T-helper 1 cell (primary cell): ENCODE measurements at places on chromosomes 1 and 21.

- DNase-seq: no peak
Measured at GRCh38 chr1:15412175-15412800, 2.6 kb downstream of the EFHD2 start.

- no peak for DNase-seq
Measured at GRCh38 chr1:41160498-41161110, 81.5 kb downstream of the SCMH1 start.

DNA sequence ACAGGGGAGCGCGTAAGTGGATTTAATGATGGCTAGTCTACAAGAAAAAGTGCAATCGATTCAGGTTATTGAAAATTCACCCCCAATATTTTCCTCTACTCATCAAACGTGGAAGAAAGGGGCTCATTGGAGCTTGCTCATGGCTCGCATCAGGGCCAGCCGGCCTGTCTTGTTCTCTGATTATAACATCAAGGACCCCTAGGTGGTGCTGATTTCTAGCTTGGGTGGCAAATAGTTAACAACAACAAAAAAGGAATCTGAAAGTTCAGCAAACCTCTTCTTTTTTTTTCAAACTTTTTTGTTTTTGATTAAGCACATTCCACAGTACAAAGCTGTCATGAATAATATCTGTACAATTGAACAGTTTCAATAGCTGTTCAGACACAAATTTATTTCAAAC lies 35.8 kb upstream of the SOD1 start:
- DNase-seq: no peak

DNA sequence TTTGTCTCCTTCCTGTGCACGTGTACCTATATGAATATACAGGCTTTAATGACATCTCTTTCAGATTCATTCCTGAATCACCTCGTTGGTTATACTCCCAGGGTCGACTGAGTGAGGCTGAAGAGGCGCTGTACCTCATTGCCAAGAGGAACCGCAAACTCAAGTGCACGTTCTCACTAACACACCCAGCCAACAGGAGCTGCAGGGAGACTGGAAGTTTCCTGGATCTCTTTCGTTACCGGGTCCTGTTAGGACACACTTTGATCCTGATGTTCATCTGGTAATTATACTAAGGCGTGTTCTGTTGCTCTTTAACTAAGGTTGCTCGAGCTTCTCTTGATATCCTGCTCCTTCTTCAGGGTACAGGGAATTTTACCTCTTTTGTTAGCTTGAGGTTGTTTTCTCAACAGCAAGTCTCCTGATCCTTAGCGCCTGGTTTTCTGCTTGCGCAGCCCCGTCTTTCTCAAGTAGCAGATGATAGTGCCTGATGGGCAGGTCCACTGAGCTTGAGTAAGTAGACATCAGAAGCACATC lies 55.1 kb downstream of the SLC22A15 start:
- DNase-seq: no peak

DNA sequence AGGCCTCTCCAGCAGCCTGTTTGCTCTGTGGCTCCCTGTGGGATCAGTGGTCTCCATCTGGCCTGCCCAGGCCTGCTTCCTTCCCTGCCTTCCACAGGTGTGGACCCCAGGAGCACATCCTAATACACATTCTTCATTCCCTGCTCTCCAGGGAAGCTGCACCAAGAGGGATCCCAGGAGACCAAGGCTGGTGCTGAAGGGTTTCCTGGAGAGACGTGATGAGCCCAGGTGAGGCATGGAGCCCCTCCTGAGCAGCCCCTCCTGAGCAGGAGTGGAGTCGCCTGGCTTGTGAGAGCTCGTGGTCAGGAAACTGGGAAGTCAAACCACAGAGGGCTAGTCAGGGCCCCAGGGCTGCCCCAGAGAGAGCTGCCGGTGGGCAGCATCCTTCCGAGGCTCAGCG lies 561.4 kb downstream of the MATN1 start:
- no peak for DNase-seq

DNA sequence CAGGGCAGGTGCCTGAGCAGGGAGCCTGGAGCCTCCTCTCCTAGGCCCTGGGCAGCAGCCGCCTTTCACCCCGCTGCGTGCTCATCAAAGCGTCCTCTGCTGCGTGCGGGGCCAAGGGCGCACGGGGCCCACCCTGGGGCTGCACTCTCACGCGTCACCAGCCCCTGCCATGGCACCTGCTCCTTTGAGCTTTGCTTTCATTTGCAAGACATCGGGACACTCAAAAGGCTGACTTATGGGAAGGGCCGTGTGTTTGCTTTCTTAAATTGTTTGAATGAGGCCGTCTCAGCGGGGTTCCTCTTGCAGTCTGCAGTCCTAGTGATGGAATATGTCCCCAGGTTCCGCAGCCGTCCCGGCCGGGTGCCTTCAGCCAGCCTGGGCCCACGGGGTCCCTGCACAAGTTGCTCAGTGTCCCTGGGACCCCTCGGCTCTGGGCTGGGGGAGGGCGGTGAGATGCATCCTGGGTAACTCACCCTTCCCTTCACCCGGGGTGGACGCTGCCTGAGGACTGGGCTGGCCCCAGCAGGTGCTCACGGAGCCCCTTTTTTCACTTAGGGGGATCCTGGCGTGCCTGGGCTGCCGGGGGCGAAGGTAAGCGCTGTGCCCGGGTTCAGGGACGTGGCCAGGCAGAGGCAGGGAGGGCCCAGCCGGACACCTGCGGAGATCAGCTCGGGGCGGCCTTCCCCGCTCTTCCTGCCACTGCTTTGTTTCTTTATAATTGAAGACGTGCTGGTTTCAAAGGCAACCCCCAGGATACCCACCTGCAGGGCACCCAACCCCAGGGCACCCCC lies 53.1 kb downstream of the SLC19A1 start:
- no peak for DNase-seq

GRCh38 chr1:236156512-236157208 lies 14.3 kb downstream of the GPR137B start:
- no peak for DNase-seq

- DNase-seq: no peak
Measured at GRCh38 chr1:234091065-234091401, 186.6 kb downstream of the SLC35F3 start.

- no peak for DNase-seq
Measured at GRCh38 chr21:31480228-31480627, 136.2 kb upstream of the TIAM1 start.

GRCh38 chr1:119667173-119667572 lies 19.1 kb upstream of the ZNF697 start:
- no peak for DNase-seq

- no peak for DNase-seq
Measured at GRCh38 chr1:47708019-47708535, 270.2 kb downstream of the FOXD2 start.

- no peak for DNase-seq
Measured at GRCh38 chr1:162699366-162699765, 67.1 kb downstream of the DDR2 start.

GRCh38 chr1:178969226-178969987 lies 56.3 kb upstream of the FAM20B start:
- no peak for DNase-seq

DNA sequence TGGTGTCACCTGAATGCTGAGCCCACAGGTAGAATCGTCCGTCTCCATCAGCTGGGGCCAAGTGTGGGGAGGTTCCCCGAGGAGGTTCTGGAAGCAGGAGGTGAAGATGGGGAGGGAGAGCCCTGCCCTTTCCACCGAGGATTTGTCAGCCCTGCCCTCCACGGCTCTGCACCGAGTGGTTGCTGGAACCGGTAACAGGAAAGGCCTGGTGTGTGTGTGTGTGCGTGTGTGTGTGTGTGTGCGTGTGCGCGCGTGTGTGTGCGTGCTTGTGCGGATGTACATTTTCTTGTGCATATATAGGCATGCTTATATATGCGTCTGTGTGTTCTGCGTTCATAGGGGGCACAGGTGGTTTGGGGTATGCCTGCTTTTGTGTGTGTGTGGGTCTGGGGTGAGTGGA lies 3.5 kb downstream of the NBL1 start:
- DNase-seq: no peak

GRCh38 chr1:7358425-7358824 lies 412.7 kb upstream of the VAMP3 start:
- no peak for DNase-seq

DNA sequence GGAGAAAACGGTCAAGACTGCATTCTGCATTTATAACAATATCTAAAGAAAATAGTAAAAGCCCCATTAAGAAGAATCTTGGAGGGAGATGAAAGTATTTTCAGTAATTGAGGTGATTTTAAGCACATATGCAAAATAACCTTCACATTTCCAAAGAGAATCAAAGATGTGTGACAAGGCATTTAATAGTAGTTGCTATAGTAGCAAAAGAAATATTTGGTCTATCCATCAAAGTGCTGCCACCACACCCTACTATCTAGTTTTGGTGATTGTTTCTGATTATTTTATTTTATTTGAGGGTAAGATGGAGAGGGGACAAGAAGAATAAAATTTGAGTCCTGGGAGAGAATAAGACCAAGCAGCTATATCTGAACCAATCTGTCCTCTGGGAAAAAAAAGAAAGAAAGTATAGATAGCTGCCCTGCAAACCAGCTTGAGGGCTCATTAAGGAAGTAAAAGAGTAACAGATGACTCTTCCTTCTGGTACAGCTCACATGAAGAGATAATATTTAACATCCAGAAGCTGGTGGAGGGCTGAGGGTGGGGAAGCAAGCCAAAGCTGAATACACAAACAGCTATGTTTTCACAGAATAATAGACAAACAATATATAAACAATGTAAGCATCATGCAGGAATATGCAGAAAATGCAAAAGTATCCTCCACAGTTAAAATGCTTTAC lies 47.2 kb upstream of the RASAL2 start:
- DNase-seq: no peak

GRCh38 chr1:59333626-59334277 lies 36.9 kb downstream of the FGGY start:
- DNase-seq: no peak

DNA sequence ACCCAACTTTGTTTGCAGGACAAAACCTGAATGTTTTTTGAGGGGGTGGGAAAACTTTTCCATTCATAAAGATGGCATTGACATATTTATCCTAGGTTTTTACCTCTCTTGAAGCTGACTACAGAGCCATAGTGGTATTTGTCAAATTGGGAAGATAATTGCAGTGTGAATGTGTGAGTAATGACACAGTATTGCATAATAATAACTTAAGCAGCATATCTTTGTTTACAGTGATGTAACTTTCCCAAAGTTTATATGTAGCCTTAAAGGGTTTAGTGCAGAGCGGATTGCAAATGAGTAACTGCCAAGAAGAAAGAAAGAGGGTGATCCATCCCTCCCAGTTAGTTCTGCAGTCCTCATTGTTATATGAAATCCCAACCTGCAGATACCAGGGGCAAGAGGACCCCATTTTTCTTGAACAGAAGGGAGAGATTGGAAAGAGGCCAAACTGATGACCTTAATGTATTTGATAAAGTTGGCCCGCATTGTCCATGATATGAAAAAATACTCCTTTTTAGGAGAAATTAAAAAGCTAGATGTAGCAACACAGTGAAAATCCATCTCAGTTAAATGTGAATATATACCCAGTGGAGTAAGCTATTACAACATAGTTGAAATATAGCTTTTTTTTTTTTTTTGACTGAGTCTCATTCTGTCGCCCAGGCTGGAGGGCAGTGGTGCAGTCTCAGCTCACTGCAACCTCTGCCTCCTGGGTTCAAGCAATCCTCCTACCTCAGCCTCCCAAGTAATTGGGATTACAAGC lies 23.7 kb upstream of the NFIA start:
- DNase-seq: no peak

DNA sequence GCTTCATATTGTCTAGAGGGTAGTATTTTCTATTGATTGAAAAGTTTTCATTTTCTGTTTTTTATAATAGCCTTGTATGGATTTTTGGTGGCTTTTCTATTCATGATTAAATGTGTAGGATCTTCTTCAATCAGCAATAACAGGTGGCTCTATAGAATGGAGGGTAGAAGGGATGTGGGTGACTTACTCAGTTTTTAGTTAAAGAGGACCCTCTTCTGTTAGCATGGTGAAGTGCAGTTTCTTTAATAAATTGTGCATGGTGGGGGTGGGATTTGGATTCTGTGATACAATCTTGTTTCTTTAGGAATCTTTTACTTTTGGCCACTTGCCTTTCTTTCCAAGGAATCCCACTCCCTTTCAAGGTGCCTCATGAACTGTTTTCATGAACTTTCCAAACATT lies 64.7 kb downstream of the SLC35A3 start:
- DNase-seq: no peak

GRCh38 chr21:46540087-46540710 lies 64.7 kb downstream of the S100B start:
- no peak for DNase-seq

DNA sequence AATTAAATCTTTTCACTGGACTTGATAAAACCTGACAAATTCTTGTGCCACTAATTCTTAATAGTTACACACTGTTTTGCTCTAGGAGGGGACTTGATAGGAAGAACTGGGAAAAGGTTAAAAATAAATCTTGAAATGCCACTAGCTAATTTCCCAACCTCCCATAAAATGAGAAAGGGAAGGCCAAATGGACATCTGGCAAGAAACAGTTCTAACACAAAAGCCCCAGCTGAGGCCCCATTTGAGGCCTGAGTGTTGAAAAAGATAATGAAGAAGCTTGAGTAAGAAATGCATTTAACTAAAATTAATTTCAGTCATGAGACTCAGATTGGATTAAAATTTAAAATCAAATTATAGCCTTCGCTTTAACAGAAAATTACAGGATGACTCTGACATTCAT lies 11.2 kb upstream of the RAP1GAP start:
- no peak for DNase-seq

DNA sequence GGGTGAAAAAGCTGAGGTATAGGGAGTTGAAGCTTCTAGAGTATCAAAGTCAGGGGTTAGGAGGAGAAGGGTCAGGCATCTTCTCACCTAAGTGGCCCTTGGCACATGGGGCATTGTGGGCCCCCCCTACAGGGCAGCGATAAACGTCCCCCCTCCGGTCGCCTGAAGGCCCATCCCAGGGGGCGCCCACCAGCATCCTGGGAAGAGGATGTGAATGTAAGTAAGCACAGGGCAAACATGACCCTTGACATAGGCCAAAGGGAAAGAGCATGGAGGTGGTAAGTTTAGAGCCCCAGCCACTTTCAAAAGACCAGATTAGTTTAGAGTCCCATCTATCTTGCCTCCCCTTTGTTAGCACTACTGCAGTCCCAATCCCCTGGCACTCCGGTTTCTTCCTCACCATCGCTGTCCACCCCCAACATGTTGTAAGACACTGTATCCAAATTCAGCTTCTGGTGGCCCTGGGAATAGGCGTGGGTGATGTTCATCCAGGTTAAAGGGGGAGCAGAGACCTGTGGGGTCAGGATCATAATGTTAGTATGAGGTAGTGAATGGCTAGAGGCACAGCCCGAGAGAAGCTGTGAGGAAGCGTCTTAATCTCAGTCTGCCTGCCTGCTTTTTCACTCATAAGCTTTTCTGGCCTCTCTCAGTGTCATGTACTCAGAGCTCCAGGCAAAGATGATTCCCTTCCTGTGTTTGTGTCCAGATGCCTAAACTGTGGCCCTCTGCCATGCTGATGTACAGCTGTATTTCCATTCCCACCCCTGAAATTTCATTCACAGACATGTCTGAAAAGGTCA lies 2.7 kb downstream of the ITGA10 start:
- no peak for DNase-seq

DNA sequence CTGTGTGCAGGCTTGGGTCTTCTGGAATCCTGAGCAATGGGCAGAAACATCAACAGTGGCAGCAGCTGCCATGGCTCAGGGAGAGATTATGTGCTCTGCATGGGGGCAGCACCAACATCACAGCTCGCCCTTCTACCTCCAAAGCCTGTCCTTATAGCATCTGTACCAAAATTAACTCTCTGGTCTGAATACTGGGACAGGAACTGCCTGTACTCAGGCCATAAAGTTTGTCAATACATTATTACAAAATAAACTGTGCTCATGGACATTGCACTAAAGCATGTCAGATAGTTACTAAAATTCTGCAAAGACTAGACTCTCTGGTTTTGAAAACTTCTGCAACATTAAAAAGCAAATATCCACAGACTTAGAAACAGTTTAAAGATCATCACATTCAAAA lies 91.6 kb downstream of the ZC3H11B start:
- no peak for DNase-seq

GRCh38 chr1:36911561-36912364 lies 122.6 kb downstream of the GRIK3 start:
- no peak for DNase-seq
